ENCODE measurements at places on chromosomes 1 and 21.
A peak's percentile ranks its signal among the peaks of the same experiment; 100 is the strongest.

GRCh38 chr1:238139713-238140112, 249.0 kb upstream of the ZP4 start:
- no peak for DNase-seq

- no peak for DNase-seq
These were observed 23.5 kb downstream of the NTPCR start for GRCh38 chr1:232973652-232974611.

GRCh38 chr1:206753141-206753540, 17.4 kb upstream of the IL19 start:
- DNase-seq: no peak

DNA sequence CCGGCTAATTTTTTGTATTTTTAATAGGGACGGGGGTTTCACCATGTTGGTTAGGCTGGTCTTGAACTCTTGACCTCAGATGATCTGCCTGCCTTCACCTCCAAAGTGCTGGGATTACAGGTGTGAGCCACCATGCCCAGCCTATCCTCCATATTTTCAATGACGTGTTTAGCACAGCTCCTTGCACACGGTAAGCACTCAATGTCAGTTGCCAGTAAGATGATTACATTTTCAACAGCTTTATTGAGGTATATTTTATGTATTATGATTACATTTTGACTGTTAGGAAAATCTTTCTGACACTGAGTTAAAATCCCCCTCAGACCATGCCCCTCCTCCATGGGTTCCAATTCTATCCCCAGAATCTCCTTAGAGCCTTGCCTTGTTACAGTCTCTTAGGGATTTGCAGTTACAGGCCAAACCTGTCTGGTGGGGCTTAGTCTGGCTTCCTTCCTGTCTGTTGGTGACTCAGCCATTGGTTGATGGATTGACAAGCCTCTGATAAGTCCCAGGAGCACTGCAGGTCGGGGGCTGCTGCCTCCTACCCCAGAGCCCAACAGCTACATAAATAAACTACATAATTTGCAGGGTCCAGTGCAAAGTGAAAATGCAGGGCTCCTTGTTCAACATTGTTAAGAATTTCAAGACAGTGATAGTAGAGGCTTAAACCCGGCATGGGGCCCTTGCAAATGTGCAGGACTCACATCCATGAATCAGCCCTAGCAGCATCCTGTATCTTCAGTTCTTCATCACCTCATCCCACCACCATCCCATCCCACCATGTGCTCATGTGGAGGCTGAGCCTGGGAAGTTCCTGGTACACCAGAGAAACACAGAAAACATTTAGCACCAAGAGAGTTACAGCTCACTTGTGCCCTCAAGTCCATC, 23.4 kb downstream of the COA7 start:
- DNase-seq: no peak

GRCh38 chr1:207423560-207424292, 30.4 kb upstream of the CR2 start:
- no peak for DNase-seq

DNA sequence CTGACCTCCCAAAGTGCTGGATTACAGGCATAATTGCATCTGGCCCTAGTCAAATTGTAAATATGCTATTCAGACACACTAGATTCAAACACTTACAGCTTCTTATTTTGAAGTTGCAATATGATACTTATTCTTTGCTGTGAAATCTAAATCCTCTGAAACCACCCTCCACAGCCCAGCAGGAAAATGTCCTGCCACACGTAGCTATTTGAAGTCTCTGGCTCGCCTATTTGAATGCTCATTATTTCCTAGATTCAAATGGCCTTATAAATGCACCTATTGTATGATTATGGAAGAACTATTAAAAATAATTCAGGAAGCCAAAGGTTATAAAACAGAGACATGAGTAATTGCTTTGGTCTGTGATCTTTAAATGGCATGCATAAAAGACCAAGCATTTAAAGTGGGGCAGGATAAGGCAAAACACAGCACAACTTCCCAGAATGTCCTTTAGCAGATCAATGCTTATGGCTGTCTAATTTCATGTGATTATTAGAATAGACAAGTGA, 26.6 kb upstream of the FBXO28 start:
- no peak for DNase-seq

DNA sequence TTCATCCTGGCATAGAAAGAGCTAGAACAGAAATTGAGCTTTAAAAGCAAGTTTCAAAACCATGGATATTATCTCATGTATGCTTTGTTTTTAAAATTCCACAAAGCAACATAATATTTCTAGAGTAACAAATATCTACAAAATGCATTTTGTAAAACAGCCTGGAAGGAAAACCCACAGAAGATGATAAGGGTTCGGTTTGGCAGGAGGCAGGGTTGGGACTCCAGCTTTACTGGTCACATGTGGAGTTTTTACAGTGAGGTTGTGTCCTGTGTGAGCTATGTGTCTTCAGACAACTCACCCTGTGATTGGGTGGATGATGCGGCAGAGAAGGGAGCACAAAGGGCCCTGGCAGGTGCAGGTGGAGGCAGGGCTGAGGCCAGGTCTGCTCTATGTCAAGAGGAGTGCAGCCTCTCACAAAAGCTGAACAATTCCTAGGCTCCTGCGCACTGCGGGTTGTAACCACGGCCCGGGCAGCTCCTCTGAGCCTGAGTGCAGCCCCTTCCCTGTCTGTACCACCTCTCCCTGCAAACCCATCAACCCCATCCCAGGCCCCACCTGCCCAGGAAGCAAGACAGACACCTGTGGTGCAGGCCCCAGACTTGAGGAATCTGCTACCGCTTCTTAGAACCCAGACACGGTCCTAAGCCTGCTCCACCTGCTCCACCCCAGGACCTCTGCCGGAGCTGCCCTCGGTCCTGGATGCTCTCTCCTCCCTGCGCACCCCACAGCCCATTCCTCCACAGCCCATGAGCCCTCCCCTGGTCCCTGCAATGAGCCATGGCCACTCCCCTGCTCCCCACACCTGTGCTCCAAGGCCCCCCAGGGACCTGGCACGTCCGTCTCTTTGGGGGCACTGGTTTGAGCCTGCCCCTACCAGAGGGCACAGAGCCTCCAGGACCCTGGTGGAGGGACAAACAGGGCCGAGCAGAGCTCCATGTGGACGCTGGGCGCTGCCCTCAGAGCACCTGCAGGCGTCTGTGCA, 2.8 kb upstream of the COL18A1 start:
- peak; percentile 40 for DNase-seq

DNA sequence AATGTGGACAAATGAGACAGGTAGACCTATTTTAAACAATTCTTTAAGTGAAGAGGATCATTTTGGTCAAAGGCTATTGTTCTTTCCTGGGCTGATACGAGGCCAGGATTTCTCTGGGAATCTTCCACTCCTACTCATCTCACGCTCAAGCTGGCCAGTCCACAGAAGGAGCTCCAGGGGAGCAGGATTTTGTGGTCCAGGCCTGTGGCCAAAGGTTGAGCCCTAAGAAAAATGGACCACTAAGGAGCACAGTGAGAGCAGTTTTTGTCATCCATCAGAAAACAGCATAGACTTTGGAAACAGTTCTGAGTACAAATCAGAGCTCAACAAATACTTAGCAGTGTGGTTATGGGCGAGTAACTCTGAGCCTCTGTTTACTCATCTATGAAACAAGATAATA, 260.2 kb upstream of the RUNX1 start:
- DNase-seq: no peak

DNA sequence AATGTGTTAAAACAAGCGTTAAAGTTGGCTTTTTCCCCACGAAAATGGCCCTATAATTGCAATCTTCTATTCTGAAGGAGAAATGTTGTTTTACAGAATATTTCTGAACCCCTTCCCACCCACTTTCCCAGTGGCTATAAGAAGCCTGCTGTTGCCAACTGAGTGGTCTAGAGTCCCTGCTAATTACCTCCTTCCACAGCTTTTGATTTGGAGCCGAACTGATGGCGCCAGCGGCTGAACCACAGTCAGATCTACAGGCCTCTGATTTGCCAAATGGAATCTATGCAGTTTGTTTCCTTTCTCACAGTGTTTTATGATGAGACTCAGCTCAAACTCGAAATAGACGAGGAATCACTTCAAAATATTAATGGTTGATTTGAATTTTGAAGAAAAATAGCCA, 76.0 kb upstream of the C1orf105 start:
- no peak for DNase-seq

DNA sequence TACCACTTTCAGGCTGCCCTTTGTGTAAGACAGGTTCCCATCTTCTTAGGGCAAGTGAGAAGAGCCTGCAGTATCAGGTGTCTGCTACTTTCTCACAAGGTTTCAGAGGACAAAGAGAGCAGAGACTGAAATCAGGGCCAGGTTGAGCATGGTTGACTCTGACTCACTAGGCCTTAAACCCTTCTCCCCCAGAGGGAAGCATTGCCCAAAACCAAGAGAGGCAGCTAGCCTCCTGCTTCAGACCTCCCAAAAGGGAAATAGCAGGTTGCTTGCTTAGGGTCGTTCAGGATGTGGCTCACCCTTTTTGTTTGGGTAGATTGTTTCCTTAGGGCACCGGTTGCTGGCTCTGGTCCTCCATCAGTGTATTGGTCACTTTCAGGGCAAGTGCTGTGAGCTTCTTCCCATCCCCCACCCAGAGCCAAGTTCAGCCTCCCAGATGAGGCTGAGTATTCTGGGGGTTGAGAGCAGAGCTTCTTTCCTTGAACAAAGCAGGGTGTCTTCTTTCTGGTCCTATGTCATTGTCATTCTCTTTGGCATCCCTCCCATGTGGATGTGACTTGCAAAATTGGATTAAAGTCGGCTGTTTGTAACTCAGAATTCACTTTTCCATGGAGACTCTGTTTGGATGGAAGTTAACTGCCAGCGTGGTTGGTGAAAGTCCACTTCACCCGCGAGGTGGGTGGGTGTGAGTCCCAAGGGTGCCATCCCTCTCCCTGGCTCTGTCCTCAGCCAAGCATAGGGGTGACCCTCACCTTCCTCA, 55.5 kb upstream of the GALNT2 start:
- no peak for DNase-seq

GRCh38 chr1:161736335-161736969, 13.1 kb upstream of the DUSP12 start:
- no peak for DNase-seq

GRCh38 chr1:17874231-17874630, 119.1 kb downstream of the ACTL8 start:
- no peak for DNase-seq

DNA sequence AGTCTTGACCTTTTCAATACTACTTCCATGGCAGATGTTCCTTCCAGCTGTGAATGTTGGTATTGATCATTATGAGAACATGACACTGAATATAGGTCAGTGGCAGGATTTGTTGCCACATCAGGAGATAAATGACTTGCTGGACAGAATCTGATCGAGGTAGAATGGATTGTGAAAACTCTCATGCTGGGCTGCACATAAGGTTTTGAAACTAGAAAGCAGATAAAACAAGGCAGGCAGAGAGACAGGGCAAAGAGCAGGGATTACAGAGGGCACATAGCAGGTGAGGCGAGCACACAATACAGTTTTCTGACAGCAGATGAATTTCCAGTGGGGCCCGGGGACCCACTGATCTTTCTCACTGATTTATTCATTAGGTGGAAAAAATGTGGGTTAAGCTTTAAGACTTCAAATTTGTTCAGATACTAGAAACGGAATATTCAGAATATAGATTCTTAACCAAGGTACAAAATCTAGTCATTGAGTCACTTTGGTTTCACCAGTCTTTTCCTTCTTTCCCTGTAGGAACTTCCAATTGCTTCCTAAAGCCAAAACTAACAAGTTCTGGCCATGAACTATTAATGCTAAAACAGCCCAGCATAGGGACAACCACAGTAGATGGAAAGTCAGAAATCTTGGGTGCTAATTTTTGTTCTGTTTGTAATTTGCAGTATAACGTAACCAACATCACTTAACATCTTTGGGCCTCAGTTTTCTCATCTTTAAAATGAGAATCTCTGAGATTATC, 296.0 kb upstream of the PTBP2 start:
- no peak for DNase-seq

GRCh38 chr1:1618396-1619068, 3.2 kb downstream of the MIB2 start:
- peak; percentile 13 for DNase-seq

- no peak for DNase-seq
These were observed 127.1 kb upstream of the CACYBP start for GRCh38 chr1:174872615-174873058.

DNA sequence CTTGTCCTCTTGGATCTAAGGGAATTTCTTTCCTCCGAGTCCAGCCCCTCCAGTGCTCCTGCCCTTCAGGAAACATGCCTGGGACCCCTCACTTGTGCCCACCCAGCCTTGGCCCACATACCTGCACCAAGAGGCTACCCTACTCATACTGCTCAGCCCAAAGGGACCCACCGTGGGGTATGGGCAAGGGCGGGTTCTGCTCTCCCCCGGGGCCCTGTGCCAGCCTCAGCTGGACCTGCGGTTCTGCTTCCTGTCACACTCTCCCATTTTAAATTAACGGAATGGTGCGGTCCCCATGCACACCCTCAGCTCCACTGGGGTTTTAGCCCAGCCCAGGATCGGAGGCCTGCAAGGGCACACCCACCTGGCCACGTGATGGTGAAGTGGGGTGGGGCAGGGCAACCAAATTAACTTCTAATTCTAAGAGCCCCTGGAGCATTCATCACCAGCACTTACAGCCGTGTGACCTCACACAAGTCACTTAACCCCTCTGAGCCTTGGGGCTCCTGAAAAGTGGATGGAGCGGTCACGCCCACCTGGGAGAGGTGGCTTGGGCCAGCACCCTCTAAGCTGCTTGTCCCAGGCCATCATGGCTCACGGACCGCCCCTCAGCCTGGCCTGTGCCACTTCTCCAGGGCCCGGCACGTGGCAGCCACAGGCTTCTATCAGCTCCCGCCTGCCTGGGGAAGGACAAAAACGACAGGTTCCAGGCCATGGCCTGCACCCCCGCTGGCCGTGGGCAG, 28.3 kb downstream of the TP73 start:
- no peak for DNase-seq

- no peak for DNase-seq
These were observed 284.3 kb upstream of the FMN2 start for GRCh38 chr1:239807361-239807760.

DNA sequence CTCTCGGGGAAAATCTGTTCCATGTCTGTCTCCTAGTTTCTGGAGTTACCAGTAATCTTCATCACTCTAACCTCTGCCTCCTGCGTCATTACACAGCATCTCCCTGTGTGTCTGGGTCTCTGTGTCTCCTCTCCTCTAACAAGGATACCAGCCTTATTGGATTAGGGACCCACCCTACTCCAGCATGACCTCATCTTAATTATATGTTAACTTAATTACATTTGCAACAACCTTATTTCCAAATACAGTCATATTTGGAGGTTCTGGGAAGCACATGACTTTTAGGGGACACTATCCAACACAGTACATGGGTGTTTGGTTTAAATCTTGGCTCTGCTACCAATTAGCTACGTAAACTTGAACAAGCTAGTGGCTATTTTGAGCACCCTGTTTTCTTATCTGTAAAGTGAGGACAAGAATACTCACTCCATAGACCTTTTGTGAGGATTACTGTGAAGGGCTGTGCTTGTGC, 83.9 kb upstream of the SGIP1 start:
- DNase-seq: no peak
